ENCODE measurements at places on chromosomes 4 and X.

GRCh38 chr4:65391814-65392213, 278.5 kb downstream of the EPHA5 start:
- DNase-seq = no peak

DNA sequence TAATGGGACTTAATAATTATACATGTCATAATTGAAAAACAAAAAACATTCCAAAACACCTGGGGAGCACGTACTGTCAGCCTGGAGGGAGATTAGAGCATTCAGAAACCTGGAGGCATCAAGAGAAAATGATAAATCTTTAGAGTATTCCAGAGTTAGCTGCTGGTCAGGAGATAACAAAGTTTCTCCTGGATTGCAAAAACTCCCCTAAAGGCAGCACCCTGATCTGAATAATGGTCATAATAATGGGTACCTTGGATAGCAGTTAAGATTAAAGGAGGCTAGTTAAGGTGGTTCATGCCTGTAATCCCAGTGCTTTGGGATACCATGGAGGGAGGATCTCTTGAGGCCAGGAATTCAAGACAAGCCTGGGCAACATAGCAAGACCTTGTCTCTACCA, 15.9 kb upstream of the RAB40A start:
- DNase-seq = no peak

GRCh38 chrX:33385546-33385945, 174.2 kb upstream of the DMD start:
- no peak for DNase-seq

GRCh38 chr4:25879991-25880651, 17.3 kb upstream of the SEL1L3 start:
- no peak for DNase-seq

DNA sequence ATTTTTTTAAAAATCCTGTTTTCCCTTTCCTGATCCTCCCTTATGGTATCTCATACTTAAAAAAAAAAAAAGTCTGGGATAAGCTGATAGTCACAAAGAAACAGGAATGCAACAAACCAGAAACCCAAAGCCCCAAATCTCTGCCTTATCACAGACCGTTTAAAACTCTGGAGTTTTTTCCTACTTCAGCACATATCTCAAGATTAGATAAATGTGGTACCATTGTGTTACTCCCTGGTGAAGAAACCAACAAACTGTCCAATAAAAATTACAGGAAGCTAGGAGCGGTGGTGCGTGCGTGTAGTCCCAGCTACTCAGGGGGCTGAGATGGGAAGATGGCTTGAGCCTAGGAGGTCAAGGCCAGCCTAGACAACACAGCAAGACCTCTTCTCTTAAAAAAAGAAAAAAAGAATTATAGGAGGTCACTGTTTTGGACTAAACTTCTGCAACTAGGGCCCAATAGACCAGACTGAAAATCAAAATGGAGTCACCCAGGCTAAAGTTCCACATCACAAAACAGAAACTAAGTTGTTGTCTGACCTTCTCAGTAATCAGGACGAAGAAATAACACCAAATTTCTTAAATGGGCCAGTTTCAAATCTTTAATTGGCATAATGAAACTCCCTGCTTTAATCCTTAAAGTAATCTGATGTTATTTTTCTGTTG, 51.9 kb downstream of the RBM47 start:
- no peak for DNase-seq

DNA sequence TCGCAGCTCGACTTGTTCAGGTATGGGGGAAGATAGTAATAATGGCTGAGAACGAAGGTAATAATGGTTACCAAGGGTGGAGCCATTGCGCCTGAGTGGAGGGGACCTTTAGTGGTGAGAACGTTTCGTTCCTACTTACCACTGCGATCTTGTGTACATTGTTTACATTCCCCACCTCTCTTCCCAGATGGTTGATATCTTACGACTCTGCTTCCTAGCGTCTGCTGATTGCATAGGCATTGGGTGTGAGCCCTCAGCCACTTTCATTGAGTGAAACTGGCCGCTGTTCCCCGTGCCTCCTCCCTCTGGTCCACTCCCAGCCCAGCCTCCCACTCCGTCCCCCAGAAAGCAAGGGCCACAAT, 850 bp downstream of the IGBP1 start:
- no peak for DNase-seq

DNA sequence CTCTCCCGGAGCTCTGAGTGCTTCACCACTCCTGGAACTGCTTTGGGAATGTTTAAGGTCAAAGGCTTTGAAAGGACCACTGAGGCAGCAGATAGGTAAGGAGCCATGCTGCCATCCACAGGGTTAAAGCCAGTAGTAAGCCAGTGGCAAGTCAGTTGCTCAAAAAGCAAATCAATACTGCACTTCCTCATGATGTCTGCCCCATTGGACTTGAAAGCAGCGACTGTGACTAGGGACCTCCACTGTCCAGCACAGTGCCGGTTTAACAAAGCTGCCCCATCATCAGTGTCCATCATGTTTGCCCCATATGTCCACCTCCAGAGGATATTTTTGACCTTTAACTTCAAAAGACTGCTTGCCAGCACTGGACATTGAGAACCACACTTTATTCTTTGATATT, 49.9 kb upstream of the FGF13 start:
- DNase-seq = no peak

DNA sequence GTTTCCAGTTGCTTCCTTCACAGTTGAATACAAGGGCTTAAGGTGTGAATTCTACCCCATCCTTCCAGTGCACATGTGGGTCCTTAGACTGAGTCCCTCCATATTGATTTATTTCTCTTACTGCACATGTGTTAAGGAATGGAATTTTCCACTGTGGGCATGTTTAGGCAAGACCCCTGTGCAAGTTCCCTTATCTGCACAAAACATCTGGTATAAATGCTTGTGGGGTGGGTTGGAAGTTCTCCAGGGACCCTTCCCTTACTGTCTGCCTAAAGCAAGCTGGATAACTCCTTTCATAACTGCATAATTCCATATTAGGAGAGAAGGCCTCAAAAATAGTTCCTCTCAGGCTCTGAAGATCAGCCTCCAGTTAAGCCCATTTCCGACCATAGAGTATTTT, 570.9 kb downstream of the ADGRL3 start:
- no peak for DNase-seq

DNA sequence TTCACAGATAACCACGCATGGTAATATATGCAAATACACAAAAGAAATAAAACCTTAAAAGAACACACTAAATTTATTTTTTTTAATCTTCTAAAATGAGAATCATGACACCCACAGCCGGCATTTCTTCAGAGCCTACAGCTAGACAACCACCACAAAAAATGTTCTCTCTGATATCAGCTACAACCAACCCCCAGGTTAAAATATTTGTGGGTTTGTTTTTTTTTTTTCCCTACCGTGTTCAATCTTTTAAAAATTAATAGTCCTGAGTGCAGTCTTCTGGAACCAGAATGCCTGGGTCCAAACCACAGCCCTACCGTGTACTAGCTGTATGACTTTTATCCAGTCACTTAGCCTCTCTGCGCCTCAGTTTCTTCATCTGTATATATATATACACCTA, 36.0 kb downstream of the MAML3 start:
- no peak for DNase-seq

GRCh38 chrX:43188296-43188695, 410.3 kb upstream of the PPP1R2C start:
- DNase-seq = no peak

- no peak for DNase-seq
Observed at GRCh38 chr4:132026166-132026565, 1122.9 kb upstream of the PCDH10 start.

DNA sequence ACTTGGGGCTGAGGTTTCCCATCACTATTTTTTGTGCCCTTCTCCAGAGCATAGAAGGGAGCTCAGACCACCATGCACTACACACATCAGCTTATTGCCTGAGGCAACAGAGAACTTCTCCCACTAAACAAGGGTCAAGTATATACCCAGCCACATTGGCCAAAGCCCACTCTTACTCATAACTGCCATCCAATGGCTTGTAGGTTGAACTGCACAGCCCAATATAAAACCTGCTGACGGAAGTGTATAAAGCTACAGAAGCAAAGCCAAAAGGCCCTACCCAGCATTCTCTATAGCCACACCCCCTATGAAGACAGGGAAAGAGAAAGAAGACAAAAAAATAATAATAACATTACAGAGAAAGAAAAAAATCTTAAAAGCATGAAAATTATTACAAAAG, 139.7 kb downstream of the LRBA start:
- no peak for DNase-seq

- DNase-seq = no peak
Observed at GRCh38 chrX:48939524-48940228, 17.7 kb downstream of the OTUD5 start.

GRCh38 chr4:72286185-72286584, 254.4 kb downstream of the NPFFR2 start:
- no peak for DNase-seq

GRCh38 chr4:112721627-112722026, 84.7 kb downstream of the LARP7 start:
- DNase-seq = no peak

DNA sequence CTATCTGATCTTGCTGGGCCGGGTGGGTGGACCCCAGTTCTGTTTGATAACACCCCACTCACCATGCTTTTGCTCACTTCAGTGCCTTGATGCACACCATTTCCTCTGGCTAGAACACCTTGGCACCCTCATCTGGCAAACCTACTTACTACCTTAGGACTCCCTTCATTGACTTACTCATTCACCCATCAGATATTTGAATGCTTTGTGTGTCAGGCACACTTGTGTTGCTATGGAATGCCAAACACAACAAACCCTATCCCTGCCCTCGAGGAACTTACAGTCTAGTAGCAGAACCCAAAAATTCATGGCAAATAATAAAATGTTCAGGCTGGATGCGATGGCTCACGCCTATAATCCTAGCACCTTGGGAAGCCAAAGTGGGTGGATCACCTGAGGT, 13.9 kb downstream of the CCNG2 start:
- no peak for DNase-seq

GRCh38 chr4:104848597-104849225, 298.0 kb upstream of the TET2 start:
- DNase-seq = no peak

GRCh38 chr4:4455210-4455865, 68.4 kb downstream of the NSG1 start:
- DNase-seq = no peak

DNA sequence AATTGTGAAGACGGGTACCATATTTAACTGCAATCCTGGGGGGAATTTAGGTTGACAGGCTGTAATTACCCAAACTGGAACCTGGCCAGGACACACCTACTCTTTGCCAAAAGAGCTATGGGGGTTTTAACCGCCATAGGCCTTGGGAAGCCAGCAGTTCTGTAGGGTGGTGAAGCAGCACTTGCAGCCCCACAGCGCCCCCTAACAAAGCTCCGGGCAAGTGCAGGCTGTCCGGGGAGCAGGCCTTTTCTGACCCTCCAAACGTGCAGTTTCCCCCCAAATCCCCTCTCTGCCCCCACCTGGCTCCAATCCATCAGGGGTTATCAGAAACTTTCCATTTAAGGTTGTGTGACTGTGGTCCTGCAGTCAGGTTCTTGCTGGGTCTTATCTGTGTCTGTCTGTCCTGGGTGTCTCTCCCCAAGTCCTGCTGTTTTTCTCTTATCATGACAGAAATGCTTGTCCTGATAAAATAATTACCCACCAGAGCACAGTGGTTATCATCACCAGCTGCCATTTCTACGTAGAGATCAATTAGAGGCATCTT, 350.9 kb downstream of the MID1IP1 start:
- no peak for DNase-seq

DNA sequence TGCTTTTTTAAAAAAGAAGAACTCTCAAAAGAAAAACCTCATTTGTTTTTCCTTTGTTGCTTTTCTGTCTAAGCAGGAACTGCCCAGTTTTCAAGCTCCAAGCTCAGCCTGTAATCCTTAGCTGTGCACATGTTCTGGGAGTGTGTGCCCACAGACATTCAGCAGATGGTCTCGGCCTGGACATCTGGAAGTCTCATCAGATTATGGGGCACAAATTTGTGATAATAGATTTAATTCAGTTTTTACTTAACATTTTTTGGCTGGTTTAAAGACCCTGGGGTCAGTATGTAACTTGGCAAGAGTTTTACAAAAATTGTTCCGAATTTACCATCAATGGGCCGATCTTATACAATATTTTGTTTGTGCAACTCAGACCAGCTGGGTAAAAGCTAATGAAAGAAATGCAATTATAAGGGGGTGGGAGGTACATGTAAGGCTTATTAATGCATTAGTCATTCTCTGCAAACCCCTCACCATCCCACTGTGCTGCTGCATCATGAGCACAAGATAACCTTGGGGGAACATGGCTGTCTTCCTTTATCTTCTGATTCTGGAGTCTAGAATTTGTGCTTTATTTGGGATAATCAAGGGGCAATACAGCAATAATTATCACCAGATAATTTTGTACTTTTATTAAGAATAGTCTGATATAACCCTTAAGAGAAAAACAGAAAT, 86.9 kb upstream of the PHOX2B start:
- DNase-seq = no peak

- DNase-seq = no peak
Observed at GRCh38 chr4:24877868-24878635, 34.8 kb downstream of the CCDC149 start.

DNA sequence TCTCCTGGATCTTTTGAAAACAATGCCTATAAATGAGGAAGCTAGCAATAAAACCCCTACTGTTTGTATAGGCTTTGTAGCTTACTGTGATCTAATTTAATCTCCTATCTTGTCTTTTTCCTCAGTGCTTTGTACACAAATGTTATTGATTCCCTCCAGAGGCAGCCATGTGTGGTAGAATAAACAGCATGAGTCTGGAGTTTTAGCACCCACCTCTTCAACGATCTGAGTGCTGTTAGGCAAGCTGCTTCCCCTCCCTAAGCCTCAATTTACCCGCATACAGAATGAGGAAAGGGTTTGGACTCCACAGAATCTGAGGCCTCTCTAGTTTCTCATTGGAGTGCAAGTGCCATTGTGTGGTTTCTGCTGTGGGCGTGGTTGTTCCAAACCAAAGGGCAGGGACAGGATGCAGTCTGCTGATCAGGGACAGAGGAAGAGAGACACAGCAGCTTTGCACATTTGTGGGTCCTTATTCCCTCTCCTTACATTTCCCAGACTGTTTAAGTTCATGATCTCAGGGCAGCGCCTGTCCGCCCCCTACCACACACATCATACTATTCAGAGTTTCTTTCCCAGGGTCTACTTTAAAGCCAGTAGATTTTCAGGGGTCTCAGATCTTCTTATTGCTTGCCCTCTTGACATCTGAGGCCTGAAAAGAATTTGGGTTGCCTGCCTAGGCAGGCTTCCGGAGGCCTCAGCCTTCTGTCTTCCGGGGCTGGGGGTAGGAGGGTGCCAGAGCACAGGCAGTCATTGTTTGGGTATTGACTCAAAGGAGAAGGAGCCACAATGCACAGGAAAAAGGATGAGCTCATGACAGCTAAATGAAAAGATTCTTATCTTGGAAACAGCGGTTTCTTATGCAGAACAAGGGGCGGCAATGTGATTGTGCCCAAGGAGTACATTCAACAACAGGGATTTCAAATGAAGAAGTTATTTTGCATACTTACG, 114.9 kb upstream of the TEX13D start:
- DNase-seq = no peak

GRCh38 chrX:47933946-47934345, 69.8 kb downstream of the ZNF182 start:
- no peak for DNase-seq
